ENCODE measurements at places on chromosomes 3 and 15. TPM values are rescaled to one million over a fixed set of nuclear protein-coding genes. Genes with fewer than 3 reads are reported as not detected.

Gene PTPRG
- total RNA-seq: 3.0 TPM

- DNase-seq: no peak
These were observed 100.9 kb downstream of the MYO5A start for GRCh38 chr15:52427804-52428203.

DNA sequence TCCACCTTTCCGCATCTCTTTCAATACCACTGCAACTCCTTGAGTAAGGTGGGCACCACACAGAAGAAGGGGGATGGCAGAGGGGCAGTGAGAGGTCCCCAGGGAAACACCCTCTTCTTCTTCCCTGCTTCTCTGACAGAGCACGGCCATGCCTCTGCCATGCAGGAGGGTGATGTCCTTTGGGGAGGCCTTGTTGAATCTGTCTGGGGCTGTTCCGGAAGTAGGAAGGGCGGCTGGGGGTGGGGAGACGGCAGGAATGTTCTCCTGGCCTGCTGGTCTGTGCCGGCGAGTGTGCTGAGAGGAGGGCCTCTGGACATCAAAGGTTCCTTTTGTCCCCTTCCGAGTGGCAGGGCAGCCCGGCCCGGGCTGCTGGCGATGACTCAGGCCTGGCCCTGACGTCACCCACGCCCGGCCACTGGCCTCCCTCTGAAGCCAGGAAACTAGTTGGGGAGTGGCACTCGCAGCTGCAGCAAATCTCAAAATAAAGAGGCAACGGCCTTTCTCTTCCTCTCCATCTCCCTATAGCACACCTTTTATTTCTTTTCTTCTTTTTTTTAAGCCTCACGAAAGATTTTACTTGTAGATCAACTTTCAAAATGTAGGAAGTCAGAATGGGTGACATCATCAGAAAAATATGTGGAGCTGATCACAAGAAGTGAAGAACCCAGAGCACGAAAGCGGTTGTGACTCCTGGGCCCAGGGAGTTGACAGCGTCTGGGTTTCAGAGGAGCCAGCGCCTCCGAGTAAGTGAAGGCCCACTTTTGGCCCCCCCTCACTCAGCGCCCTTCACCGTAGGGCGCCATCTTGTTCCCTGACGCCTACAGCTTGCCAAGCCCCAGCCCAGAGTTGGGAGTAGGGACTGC lies at the start of gene ZBTB38:
TSS of gene ZBTB38 (plus strand) at position 443 of the 863 bp plus-strand sequence. CDS start 73,885 bp downstream, outside the sequence.
- DNase-seq: no peak

- DNase-seq: no peak
These were observed 8.8 kb downstream of the TMEM40 start for GRCh38 chr3:12750223-12750622.

GRCh38 chr3:23648326-23648995 lies 157.3 kb upstream of the UBE2E1 start:
- DNase-seq: no peak

GRCh38 chr3:139671863-139672646 lies 5.7 kb downstream of the NMNAT3 start:
- DNase-seq: no peak
